Thyroid gland (tissue), 4 donors: ENCODE measurements at places on chromosomes 13 and 19.

- DNase-seq, result no peak
Measured at GRCh38 chr13:110129076-110129475, 177.9 kb downstream of the COL4A1 start.

DNA sequence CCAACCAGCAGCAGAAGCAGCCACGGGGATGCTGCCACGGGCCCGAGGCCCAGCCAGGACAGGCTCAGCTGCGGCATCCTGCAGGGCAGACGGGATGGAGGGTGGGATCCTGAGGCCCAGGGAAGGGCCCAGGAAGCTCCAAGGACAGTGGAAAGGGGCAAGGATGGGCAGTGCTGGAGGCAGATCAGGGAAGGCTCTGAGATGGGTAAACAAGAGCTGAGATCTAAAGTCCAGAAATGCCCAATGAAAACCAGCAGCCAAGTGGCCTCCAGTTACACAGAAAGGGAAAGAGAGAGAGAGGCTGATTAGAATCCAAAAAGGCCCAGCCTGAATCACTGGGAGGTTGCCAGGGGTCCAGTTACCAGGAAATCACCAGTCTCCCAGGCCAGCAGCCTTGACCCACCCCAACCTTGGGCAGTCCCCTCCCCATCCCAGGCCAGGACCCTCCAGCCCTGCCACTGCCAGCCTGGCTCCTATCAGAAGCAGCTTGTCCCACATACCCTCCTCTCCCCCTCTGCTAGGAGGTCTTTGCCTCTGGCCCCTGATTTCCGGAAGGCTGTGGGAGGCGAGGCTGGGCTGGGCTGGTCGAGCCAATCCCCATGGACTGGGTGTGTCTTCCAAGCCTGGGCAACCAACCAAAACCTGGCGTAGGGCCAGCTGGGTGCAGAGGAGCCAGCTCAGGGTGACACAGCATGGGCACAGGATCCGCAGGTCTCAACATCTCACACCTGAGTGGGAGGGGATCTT is at the start of gene CYP4F11:
Gene CYP4F11, minus strand, starts transcription at position 198 of the 747 bp plus-strand sequence. Its CDS starts 121 bp downstream, at position 77.
- peak; percentile 81 for DNase-seq

GRCh38 chr19:6074709-6075403 is 35.4 kb downstream of the RFX2 start:
- no peak for DNase-seq

GRCh38 chr19:43470288-43470687 is 4.9 kb upstream of the LYPD3 start:
- DNase-seq, result no peak

DNA sequence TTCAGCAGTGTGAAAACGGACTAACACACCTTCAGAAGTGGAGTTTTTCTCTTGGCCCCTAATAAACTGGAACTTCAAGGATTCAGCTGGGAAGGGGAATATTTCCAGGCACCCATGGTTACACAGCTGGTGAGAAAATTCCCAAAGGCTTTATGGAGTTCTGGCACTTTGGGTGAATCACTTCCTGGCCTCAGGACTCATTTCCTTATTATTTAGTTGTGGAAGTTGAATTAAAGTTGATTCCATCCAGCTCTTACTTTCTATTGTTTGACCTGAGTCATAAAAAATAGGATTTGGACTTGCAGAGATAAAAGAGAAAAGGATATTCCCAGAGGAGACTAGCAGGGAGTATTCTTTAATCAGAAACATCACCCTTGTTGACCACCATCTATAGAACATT is 882.1 kb downstream of the UQCRFS1 start:
- DNase-seq, result no peak

DNA sequence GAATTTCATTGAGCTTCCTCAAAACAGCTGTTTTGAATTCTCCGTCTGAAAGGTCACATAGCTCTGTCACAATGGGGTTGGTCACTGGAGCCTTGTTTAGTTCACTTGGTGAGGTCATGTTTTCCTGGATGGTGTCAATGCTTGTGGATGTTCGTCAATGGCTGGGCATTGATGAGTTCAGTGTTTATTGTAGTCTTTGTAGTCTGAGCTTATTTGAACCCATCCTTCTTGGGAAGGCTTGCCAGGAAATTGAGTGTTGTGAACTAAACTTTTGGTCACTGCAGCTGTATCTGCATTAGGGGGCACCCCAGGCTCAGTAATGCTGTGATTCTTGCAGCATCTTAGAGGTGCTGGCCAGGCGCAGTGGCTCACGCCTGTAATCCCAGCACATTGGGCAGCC is 22.0 kb downstream of the BLOC1S3 start:
- DNase-seq, result no peak

GRCh38 chr13:52112591-52112990 is 16.3 kb downstream of the NEK5 start:
- DNase-seq, result no peak

GRCh38 chr13:97849305-97849704 is 104.2 kb upstream of the IPO5 start:
- DNase-seq, result no peak

DNA sequence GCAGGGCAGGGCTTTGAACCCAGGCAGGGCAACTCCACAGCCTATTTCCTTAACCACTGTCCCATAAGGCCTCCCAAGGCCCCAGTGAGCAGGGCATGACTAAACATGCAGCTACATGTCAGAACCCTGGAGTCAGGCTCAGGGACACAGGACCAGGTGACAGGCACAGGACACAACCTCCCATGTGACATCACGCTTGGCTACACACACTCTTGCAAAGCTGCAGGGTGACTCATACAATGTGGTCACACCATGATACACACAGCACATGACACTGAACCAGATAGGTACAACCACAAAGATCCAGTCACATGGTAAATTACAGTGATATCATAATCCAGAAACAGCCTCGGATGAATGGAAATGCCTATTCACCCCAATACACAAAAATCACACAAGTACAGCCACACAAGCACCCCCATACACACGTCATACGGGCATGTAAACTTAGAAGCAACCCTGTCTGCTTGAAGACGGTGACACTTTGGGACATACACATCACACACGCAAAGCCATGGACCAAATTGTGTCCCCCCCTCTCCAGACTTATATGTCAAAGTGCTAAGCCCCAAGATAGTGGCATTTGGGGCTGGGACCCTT is 14.5 kb downstream of the KLK4 start:
- peak; percentile 97 for DNase-seq

- no peak for DNase-seq
Measured at GRCh38 chr13:112391746-112392145, 15.6 kb downstream of the SPACA7 start.

DNA sequence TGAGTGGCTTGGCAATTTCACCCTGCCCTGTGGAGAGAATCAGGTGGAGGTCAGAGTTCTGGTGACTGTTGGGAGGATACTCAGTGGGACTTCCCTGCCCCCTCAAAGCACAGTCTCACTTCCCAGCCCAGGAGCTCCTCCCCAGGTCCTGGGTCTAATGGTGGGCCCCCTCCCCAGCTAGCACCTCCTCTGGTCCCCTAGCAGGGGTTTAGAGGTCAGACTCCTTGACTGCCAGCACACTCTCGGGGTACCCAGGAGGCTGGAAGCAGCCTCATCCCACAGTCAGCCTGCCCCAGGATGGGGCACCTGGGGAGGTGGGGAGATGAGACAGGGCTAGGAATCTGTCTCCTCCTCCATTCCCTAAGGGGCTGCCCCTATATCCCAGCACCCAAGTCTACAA is 65.2 kb downstream of the COLGALT1 start:
- no peak for DNase-seq

DNA sequence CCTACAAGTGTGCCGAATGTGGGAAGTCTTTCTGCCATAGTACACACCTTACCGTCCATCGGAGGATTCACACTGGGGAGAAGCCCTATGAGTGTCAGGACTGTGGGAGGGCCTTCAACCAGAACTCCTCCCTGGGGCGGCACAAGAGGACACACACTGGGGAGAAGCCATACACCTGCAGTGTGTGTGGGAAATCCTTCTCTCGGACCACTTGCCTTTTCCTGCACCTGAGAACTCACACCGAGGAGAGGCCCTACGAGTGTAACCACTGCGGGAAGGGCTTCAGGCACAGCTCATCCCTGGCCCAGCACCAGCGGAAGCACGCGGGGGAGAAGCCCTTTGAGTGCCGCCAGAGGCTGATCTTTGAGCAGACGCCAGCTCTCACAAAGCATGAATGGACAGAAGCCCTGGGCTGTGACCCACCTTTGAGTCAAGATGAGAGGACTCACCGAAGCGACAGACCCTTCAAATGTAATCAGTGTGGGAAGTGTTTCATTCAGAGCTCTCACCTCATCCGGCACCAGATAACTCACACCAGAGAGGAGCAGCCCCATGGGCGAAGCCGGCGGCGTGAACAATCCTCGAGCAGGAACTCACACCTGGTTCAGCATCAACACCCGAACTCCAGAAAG is 10.3 kb upstream of the ERVK3-1 start:
- no peak for DNase-seq

GRCh38 chr13:110690516-110690915 is 15.4 kb downstream of the CARS2 start:
- no peak for DNase-seq
